ENCODE measurements at places on chromosomes 7 and 10. TPM values are rescaled to one million over a fixed set of nuclear protein-coding genes. Genes with fewer than 3 reads are reported as not detected.

The USP54 gene
- 51.1 TPM for polyA plus RNA-seq

The RALA gene
- 65.1 TPM for polyA plus RNA-seq

The ZPBP gene
- polyA plus RNA-seq: 0.53 TPM

The RAPGEF5 gene
- 32.0 TPM for polyA plus RNA-seq

The HTR5A gene
- not detected for polyA plus RNA-seq

The C10orf62 gene
- polyA plus RNA-seq: 1.3 TPM

The EDRF1 gene
- polyA plus RNA-seq: 31.5 TPM

The WNT8B gene
- 0.98 TPM for polyA plus RNA-seq

The CASTOR2 gene
- 11.8 TPM for polyA plus RNA-seq

The C10orf143 gene
- polyA plus RNA-seq: 7.1 TPM

The UROS gene
- polyA plus RNA-seq: 67.5 TPM

The ZP3 gene
- 3.3 TPM for polyA plus RNA-seq

The PAPOLB gene
- 0.04 TPM for polyA plus RNA-seq

The SGMS1 gene
- polyA plus RNA-seq: 55.1 TPM

The CYP3A5 gene
- 2.7 TPM for polyA plus RNA-seq

The TSPAN14 gene
- 97.4 TPM for polyA plus RNA-seq

The WNT2 gene
- polyA plus RNA-seq: 0.70 TPM

The PITX3 gene
- 1.2 TPM for polyA plus RNA-seq

The NMT2 gene
- 36.7 TPM for polyA plus RNA-seq

The KNDC1 gene
- polyA plus RNA-seq: 10.1 TPM

The ARL5B gene
- polyA plus RNA-seq: 39.5 TPM

The LMOD2 gene
- 0.25 TPM for polyA plus RNA-seq

The FAM237B gene
- polyA plus RNA-seq: 0.68 TPM

The NYAP1 gene
- polyA plus RNA-seq: 2.4 TPM

Measured in renal pelvis (tissue), 12 donors.